CD4-positive, alpha-beta T cell treated with Interleukin-6 for 4 hours (primary cell): ENCODE measurements at places on chromosomes 3 and 15.

GRCh38 chr15:56948764-56949101 lies 30.3 kb downstream of the TCF12 start:
- DNase-seq, result no peak

DNA sequence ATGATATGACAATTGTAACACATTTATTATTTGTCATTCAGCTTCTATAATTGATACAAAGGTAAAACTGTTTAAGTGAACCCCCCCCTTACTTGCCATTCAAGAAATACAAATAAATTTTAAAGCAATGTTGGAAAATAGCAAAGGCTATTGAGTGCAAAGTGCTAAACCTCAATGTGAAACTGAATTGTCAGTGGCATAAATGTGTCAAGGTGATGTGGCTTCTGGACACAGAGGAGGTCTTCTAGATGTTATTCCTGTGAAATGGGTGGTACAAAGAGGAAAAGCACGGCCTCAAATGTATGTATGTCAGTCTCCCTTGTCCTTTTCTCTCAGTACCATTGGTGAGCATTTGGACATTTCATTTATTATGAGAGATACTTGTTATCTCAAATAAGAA lies 149.4 kb downstream of the MCTP2 start:
- no peak for DNase-seq

- no peak for DNase-seq
These were observed 43.4 kb downstream of the MUC20 start for GRCh38 chr3:195763843-195764825.

GRCh38 chr3:5002174-5002870 lies 23.1 kb downstream of the BHLHE40 start:
- peak; percentile 69 for DNase-seq

- no peak for DNase-seq
These were observed 55.7 kb downstream of the IQSEC1 start for GRCh38 chr3:13017361-13018042.

GRCh38 chr3:31465999-31466398 lies 66.7 kb upstream of the STT3B start:
- DNase-seq, result no peak

- no peak for DNase-seq
These were observed 575.0 kb upstream of the SGO1 start for GRCh38 chr3:20760981-20761380.

DNA sequence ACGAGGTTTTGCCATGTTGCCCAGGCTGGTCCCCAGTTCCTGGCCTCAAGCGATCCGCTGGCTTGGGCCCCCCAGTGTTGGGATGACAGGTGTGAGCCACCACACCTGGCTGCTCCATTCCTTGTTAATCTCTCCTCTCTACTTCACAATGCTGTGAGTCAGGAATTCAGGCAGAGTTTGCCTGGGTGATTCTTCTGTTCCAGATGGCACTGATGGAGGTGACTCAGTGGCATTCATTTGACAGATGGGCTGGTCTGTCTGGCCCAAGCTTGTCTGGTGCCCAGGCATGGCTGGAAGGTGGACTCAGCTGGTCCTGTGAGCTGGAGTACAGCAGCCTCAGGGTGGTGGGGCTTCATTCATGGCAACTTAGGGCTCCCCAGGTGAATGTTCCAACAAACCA lies 43.2 kb downstream of the SLC6A20 start:
- DNase-seq, result no peak

GRCh38 chr15:51647128-51647562 lies 24.6 kb upstream of the DMXL2 start:
- DNase-seq, result no peak

DNA sequence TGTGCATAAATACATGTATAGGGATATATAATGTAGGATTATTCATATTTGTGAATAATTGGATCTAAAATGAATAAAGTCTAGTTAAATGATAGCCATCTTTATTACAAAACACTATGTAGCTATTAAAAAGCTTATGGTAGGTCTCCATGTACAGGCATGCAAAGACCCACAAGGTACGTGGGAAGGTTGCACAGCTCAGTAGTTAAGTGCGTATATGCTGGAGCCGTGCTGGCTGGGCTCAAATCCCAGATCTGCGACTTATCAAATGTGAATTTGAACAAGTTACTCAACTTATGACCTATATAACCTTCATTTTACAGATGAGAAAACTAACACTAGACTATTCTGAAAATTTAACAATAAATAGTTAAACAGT lies 100.6 kb downstream of the MYH15 start:
- DNase-seq, result no peak

GRCh38 chr15:95105229-95105628 lies 873.9 kb downstream of the MCTP2 start:
- no peak for DNase-seq

GRCh38 chr15:64763462-64763861 lies 11.9 kb downstream of the RBPMS2 start:
- DNase-seq, result no peak

DNA sequence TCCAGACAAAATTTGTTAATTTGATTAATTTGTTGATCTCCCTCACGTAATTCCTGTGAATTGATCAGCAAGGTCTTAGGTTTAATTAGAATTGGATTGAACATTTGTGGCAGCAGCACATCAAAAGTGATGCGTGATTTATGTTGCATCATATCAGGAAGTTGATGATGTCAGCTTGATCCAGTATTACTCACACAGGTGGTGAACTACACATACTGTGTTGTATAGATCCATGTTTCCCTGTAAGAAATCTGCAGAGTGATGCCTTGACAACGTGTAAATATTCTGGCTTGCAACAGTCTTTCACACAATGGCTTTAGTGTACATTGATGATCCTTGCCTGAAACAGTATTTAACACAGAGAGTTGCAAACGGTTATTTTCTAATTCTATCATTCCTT lies 200.4 kb downstream of the ADAMTSL3 start:
- DNase-seq, result no peak

- no peak for DNase-seq
These were observed 21.8 kb downstream of the TRIM42 start for GRCh38 chr3:140699516-140700231.

DNA sequence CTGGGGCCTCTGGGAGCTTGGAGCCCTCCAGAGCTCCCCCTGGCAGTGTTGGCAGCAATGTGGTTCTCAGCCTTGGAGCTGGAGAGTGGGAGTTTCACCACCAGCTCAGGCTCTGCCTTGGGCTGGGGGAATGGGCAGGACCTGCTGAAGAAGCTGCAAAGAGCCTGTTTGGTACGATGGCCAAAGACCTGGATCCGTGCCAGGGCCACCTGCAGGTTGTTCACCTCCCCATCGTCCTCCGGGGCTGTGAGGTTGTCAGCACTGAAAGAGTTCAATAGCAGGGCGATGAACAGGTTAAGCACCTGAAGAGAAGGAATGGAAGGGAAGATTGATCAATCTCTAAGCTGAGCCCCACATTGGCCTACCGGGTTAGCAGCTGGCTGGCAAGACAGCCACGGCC lies 77.3 kb upstream of the SCN5A start:
- no peak for DNase-seq

GRCh38 chr3:17398959-17399551 lies 343.4 kb downstream of the TBC1D5 start:
- DNase-seq, result no peak
